Bronchus fibroblast of lung (primary cell): ENCODE measurements at places on chromosomes 16 and 17. TPM values are rescaled to one million over a fixed set of nuclear protein-coding genes. Genes with fewer than 3 reads are reported as not detected.

PPP1R27 gene
- total RNA-seq: not detected in 2 replicates

TM4SF5 gene
- total RNA-seq: not detected in 2 replicates

ZC3H18 gene
- total RNA-seq: 14.0 and 16.5 TPM in 2 replicates

CES3 gene
- total RNA-seq: 0.15 and 0.17 TPM in 2 replicates

RMI2 gene
- total RNA-seq: 12.0 and 16.0 TPM in 2 replicates

KRTAP4-5 gene
- total RNA-seq: not detected in 2 replicates

C16orf54 gene
- not detected in 2 replicates for total RNA-seq

TBX6 gene
- total RNA-seq: under 0.01 and 0.15 TPM in 2 replicates

CDH5 gene
- total RNA-seq: not detected in 2 replicates

TMEM220 gene
- total RNA-seq: 2.9 and 3.1 TPM in 2 replicates

LGALS9 gene
- 0.67 and 0.89 TPM in 2 replicates for total RNA-seq

MT1F gene
- 0.15 TPM in 1 of 2 replicates, not detected in the other for total RNA-seq

SLC35B1 gene
- 67.6 and 72.6 TPM in 2 replicates for total RNA-seq

SLFN14 gene
- not detected in 2 replicates for total RNA-seq

TAT gene
- total RNA-seq: not detected in 2 replicates

ULK2 gene
- 8.9 and 9.5 TPM in 2 replicates for total RNA-seq

CES4A gene
- total RNA-seq: 0.34 and 0.45 TPM in 2 replicates

KRT26 gene
- not detected in 2 replicates for total RNA-seq

CPHXL2 gene
- not detected in 2 replicates for total RNA-seq

TERB1 gene
- not detected in 2 replicates for total RNA-seq

NEURL4 gene
- total RNA-seq: 9.9 and 12.2 TPM in 2 replicates
